ENCODE measurements at places on chromosomes 3 and 15.

- DNase-seq = no peak
Measured at GRCh38 chr15:79474252-79474651, 42.1 kb downstream of the MINAR1 start.

GRCh38 chr15:78492872-78493271 lies 14.5 kb upstream of the HYKK start:
- no peak for DNase-seq

DNA sequence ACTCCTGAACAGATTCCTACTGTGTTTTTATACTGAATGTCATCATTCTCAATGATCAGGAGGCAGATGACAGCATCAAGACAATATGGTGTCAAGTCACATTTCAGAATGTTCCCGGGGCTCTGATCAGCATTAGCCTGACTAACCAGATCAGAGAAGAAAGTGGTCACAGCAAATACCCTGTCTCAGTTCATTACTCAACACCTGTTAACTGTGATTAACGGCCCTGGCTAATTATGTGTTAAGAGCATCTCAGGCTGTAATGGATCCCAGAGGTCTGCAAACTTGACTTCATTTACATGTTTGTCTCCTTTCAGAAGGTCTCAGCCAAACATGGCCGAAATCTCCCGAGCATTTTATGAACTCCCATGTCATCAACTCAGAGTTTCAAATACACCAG lies 833.7 kb downstream of the FHIT start:
- no peak for DNase-seq

GRCh38 chr15:86743283-86743903 lies 663.7 kb downstream of the AGBL1 start:
- no peak for DNase-seq

DNA sequence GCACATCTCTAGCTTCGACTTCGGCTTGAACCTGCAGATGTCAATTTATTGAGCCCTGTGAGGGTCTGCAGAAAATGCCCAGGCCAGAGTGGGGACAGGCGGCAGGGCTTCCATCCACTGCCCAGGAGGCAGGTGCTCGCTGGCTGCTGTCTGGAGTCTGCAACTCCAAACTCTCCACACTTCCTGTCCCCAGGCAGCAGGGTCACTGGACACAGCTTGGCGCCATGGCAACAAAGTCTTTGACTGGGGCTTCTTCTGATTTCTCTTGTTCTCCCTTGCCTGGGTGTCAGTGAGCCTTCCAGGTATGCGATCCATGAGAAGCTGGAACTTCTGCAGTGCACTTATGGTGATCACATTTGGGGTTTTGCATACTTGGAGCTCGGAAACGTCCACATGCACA lies 33.5 kb downstream of the SV2B start:
- DNase-seq = no peak

DNA sequence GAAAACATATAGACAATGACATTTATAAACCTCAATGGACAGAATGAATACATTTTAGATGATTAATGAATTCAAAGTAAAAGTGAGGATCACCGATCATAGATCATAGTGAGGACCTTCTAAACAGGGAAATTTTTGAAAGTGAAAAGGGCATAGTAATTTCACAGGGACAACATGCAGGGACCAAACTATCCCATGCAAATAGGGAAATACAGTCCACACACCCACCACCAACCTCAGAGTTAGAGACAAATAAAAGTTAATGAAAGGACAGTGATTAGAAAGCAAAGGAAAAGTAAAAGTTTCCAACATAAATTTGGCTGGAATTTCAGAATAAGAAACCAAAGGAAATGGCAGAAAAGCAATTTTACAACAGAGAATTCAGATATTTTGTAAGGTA lies 15.4 kb upstream of the CHRNA7 start:
- no peak for DNase-seq

- DNase-seq = no peak
Measured at GRCh38 chr3:14768881-14769280, 49.9 kb upstream of the FGD5 start.

DNA sequence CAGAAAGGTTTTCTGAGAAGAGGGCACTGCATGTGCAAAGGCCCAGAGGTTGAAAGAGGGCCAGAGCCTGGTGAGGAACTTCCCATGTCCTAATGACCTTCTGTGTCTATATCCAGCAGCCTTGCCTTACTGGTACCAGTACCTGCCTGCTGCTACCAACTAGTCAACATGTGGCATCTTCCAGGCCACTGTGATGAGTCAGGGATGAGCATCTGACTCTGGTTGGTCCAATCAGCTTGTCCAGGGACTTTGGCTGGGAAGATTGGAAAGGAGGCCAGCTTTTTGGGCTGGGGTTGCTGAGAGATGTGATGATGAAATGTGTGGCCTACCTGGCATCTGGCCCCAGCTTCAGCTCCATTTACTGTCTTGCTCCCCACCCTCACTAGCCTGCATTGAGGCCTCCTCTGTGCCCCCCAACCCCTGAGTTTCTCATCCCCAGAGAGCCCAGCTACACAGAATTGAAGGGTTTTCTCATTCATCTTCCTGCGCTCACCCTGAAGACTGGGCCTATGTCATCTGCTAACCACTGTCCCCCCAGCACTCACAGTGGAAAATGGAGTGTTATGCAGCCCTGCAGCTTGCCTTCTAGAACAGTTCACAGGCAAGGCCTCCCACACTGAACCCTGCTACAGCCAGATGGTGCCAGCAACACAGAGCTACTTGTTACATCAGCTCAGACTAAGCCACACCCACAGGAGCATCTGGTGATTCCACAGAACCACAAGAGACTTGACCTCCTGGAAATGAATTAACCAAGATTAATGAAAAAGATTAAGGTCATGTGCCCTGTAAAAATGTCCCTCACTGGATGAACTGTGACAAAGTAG lies 1.3 kb upstream of the TWF2 start:
- DNase-seq = peak; percentile 42

GRCh38 chr15:64877435-64877834 lies 34.3 kb upstream of the ANKDD1A start:
- no peak for DNase-seq

- DNase-seq = no peak
Measured at GRCh38 chr3:66827726-66828125, 170.4 kb upstream of the KBTBD8 start.

GRCh38 chr15:44882499-44882968 lies 74.0 kb upstream of the TERB2 start:
- peak; percentile 28 for DNase-seq

- DNase-seq = no peak
Measured at GRCh38 chr15:66714543-66714981, 12.5 kb downstream of the SMAD6 start.

DNA sequence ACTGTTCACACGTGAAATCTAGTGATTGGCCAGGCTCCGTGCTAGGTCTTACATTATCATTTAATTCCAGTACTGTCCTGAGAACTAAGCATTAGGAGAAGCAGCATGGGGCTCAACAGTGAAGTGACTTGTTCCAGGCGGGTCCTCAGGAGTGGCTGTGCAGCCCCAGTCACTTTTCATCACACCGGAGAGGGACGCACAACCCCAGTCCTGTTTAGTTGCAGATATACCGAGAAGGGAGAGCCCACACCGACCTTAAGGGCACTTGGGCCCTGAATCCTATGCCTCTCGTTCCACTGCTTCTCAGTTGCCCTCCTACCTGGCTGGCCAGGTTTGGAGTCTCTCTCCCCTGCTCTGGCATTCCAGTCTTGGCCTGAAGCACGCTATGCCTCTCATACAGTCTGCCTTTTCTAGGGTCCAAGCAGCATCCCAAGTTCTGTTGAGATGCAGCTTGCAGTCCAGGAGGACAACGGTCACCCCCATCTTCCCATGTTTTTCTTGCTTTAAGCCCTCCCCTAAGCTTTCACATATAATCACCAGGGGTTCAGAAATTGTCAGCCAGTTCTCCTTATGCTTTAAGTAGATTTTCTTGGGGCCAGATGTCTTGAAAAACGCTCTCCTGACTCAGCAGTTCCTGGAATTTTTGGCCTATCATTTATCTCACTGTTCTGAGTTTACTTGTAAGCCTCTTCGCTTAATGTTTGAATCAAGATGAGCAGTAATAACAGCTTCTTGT lies 10.1 kb downstream of the FAM131A start:
- DNase-seq = no peak

DNA sequence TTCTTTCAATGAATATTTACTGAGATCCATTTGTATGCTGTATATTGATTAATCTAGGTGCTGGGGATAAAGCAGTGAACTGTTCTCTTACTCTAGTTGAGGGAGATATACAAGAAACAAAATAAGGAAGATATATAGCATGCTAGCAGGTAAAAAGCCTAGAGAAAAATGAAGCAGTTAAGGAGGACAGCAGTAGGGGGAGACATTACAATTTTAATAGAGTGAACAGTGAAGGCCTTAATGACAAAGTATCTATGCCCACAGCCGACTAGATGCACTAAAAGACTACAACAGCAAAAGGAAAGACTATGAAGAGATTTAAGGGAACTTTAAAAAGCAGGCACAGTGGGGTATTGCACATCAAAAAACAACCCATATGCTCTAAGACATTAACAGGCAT lies 81.4 kb downstream of the XRN1 start:
- DNase-seq = no peak

All from GM13976 (cell line).